CD4-positive, alpha-beta T cell treated with Interleukin-2 at 100 ng/mL for 4 hours (primary cell): ENCODE measurements at places on chromosomes 16 and 17.

DNA sequence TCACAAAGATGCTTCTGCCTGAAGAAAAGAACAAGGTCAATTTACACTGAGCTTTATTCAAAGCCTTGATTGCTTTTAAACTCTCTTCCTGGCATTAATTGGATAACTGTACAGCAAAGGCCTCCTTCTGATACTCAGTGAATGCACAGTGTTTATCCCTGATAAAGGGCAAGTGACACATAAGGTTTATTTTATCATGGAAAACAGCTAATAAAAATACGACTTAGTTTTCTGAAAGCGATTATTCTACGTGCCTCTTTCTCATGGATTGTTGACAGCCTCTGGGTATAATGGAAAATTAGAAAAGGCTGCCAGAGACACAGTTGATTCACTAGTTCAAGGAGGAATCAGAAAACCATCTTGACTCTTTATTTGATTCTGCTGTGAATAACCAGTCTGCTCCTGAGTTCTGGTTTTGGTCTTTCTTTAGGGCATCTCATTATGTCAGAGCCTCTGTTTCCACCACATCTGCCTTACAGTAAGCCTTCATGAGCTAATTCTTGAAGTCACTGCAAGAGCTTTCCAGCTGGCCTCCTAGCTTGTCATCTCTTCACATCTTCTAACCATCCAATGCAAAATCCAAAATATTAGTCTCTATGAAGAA lies 212.9 kb downstream of the CNTNAP4 start:
- DNase-seq = no peak

DNA sequence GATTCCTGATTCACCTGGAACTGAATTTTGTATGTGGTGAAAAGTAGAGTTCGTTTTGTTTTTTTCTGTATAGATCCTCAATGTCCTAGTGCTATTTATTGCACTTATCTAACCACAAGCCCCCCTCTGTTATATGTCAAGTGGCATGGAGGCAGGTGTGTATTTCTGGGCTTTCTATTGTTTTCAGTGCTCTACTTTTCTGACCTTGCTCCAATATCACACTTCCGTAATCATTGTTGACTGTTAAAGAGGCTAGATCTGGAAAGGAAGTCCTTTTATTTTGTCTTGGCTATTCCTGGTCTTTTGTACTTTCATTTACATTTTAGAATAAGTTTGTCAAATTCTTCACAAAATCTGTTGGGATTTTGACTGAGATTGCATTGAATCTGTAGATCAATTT lies 26.8 kb upstream of the FBXO47 start:
- no peak for DNase-seq

DNA sequence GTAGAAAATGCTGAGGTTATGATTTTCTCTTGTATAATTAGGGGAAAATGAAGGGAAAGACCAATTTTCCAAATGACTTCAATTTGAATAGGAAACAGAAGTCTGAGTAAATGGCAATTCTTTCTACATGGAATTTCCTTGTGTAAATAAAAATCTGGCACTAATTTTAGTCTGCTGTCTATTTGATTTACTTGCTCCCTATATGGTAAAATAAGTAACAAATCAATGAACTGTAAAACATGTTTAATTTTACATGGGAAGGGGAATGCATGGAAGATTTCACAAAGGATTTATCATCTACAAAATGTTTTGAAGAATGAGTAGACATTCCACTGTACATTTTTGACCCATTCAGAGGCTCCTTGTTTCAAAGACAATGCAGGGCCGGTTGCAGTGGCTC lies 811.6 kb upstream of the GOT2 start:
- DNase-seq = no peak

DNA sequence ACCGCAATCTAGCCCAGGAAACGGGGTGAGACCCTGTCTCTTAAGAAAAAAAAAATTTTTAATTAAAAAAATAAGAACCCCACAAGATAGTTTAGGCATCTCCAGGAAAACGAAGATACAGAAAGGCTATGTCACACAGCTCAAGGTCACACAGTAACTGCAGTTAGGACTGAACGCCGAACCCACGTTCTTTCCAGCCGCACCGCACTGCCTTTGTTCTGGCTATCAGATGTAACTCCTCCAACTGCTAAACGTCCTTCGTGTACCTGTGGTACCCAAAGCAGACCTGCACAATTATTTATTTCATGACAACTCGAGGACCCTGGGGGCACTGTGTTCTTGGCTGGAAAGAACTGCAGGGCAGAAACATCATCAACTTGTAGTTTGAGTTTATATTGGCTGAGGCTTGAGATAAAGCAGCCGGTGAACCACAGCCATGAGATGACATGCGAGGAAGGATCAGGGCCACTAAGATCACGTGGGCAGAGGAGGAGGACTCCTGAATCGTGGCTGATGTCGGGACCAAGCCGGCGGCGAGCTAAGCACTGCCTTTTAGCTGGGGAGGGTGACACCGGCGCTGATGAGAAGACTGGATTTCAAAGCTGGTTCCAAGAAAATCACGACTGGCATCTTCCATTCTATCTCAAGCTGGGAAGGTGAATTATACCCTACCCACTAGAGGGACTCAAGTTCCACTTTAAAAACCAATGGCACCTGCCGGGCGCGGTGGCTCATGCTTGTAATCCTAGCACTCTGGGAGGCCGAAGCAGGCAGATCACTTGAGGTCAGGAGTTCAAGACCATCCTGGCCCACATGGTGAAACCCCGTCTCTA lies 20.7 kb upstream of the MNT start:
- no peak for DNase-seq

- no peak for DNase-seq
These were observed 121.3 kb downstream of the METRNL start for GRCh38 chr17:83200751-83201150.

DNA sequence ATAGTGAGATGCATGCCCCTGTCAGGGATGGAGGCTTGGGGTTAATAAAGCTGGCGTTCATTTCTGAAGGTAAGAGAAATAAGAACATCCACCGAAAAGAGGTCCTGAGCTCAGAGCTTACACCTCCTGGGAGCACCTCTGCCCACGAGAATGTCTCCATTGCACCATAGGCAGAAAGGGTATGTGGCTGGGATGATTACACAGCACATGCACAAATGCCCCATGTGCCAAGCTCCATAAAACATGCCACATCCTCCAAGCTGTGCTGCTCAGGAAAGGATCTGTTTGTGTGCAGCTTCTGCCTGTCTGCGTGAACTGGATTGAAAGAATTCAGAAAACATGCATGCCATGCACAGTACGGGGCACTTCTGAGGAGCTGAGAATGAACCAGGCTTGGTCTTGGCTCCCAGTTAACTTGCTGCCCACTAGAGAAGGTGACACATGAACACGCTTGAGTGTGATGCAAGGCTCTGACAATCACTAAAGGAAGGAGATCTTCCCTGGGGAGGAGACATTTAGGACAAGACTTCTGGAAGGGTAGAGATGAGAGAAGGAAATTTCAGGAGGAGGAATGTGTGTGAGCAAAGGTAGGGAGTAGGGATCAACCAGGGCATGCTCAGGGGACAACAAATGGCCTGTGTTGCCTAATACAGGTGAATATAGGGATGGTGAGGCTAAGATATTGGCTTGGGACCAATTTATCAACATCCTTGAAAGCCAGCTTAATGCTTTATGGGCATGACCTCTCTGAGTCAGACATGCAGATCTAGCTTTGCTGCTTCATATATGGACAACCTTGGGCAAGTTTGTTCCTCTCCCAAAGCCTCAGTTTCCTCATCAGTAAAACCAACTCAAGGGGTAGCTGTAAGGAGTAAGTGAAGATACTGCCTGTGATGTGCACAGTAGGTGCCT lies 32.0 kb upstream of the SMPD3 start:
- no peak for DNase-seq

DNA sequence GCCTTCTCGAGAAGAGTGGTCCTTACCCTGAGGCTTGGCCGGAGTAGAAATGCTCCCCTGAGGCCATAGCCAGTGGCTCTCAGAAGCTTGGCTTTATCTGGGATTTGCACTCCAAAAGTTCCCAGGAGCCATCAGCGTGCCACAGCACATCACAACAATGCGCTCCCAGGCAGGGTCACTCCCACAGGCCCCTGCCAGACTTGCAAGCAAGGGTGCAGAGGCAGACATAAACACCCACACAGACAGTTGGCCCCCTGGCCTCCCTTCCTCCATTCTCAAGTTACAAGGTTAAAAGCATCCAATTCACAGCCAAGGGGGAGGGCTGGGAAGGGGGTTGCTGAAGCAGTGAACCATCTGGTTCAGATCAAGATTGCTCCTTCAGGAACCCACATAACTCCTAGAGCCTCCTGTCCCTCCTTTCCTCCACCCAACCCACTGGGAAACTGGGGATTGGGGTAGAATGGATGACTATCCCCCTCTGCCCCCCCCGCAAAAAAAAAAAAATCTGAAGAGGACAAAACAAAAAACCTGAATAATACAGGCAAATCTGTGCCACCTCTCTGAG lies 1.8 kb downstream of the ST3GAL2 start:
- DNase-seq = no peak

DNA sequence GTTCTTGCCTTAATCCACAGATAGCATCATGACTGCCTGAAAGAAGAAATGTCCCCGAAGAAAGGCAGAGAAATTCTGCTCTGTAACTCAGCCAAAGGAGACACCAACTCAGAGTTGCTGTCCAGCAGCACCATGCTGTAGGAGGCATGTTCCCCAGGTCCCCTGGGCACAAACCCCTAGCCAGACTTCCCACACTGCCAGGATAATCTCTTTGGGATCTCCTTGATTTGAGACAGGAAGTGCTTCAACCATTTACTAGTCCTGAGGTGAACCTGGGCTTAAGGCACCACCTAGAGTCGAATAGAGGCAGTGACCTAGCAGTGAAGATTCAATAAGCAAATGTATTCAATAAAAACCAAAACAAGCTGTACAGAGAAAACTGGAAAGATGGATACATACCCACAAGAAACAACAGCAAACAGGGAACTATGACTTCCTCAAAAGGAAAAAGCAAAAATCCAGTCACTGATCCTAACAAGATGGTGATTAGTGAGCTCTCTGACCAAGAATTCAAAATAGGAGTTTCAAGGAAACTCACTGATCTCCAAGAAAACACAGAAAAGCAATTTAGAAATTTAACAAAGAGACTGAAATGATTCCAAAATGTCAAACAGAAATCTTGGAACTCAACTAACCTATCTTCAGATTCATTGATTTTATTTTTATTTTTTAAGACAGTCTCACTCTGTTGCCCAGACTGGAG lies 5.7 kb downstream of the OR4D2 start:
- DNase-seq = peak; percentile 72

DNA sequence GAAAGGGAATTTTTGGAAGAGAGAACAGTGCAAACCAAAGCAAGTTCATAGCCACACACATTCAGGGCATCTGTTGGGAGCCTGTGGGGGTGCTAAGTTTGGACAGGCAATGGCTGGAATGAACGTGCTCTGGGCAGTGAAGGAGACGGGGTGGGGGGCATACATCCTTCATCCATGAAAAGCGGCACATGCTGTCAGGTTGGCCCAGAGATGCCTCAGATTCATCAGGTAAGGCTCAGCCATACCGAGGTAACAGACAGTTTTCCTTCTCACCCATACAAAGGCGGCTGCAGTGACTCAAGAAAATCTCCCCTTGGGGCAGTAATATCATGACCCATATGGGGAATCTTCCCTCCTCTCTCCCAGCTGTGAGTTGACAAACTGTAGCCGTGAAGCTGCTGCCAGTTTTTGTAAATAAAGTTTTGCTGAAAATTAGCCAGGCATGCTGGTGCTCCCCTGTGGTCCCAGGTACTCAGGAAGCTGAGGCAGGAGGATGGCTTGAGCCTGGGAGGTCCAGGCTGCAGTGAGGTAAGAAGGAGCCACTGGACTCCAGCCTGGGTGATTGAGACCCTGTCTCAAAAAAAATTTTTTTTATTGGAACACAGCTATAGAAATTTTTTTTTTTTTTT lies 9.2 kb upstream of the UBALD2 start:
- DNase-seq = no peak
